ENCODE measurements at places on chromosomes 16 and 17. TPM values are rescaled to one million over a fixed set of nuclear protein-coding genes. Genes with fewer than 3 reads are reported as not detected.

The SCGB1C2 gene
- not detected for total RNA-seq

The KRT28 gene
- total RNA-seq: not detected

The CD300LF gene
- not detected for total RNA-seq

The LGALS9 gene
- total RNA-seq: 0.37 TPM

The CD79B gene
- not detected for total RNA-seq

The ZNF48 gene
- 5.5 TPM for total RNA-seq

The KRT27 gene
- total RNA-seq: not detected

The LPO gene
- total RNA-seq: not detected

The CSH1 gene
- total RNA-seq: not detected

The TNP2 gene
- total RNA-seq: not detected

The SMTNL2 gene
- total RNA-seq: not detected

The NUPR1 gene
- 7.2 TPM for total RNA-seq

The ZFHX3 gene
- 5.1 TPM for total RNA-seq

The PRRT2 gene
- total RNA-seq: 0.73 TPM

The RAMP2 gene
- 0.73 TPM for total RNA-seq

The MT1F gene
- total RNA-seq: 0.37 TPM

The PRSS33 gene
- total RNA-seq: not detected

The FOXN1 gene
- not detected for total RNA-seq

The NPIPB8 gene
- total RNA-seq: 0.39 TPM

The FBXW10 gene
- total RNA-seq: 0.20 TPM

The HCRT gene
- not detected for total RNA-seq

The IGF2BP1 gene
- 0.98 TPM for total RNA-seq

The C16orf89 gene
- total RNA-seq: not detected

The KCTD13 gene
- total RNA-seq: 10.2 TPM

The CTRB2 gene
- not detected for total RNA-seq

The AOC3 gene
- 0.20 TPM for total RNA-seq

The GAS2L2 gene
- total RNA-seq: not detected

The ARL4D gene
- 30.5 TPM for total RNA-seq

The JMJD6 gene
- 15.6 TPM for total RNA-seq

The SRL gene
- total RNA-seq: not detected

The NXPH3 gene
- under 0.01 TPM for total RNA-seq

The KRT33B gene
- not detected for total RNA-seq

The TLCD3B gene
- total RNA-seq: not detected

The CCDC78 gene
- 3.7 TPM for total RNA-seq

The RAB11FIP4 gene
- total RNA-seq: 0.20 TPM

The SKAP1 gene
- total RNA-seq: not detected

The UMOD gene
- total RNA-seq: not detected

The GPR142 gene
- not detected for total RNA-seq

The VAT1L gene
- total RNA-seq: under 0.01 TPM

The DHODH gene
- 11.5 TPM for total RNA-seq

The KRTAP2-3 gene
- not detected for total RNA-seq

The GPRC5B gene
- total RNA-seq: 0.20 TPM

The AGRP gene
- total RNA-seq: not detected

The HOXB7 gene
- total RNA-seq: 3.5 TPM

The STAC2 gene
- under 0.01 TPM for total RNA-seq

The WNK4 gene
- not detected for total RNA-seq
